NCI-H2171 (cell line): ENCODE measurements at places on chromosomes 2 and 18.
A peak's percentile ranks its signal among the peaks of the same experiment; 100 is the strongest.

DNA sequence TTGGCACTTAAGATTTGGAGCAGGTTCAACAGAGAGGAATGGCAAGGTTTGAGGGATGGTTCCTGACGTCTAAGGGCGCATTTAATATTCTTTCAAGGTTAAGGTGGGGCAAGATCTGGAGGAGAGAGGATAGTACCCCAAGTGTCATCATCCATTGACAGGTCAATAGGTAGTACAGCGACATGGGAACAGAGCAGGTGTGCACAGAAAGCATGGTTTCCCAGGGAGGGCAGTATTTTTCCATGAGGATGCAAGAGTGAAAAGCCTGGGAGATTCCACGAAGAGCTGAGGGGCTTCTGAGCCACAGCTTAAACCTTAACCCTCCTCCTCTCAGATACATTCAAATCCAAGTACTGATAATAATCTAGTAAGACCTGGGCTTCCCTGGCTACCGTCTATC is 9.1 kb downstream of the HES6 start:
- DNase-seq: no peak

- no peak for DNase-seq
These were observed 31.5 kb downstream of the EPB41L5 start for GRCh38 chr2:120044336-120044735.

DNA sequence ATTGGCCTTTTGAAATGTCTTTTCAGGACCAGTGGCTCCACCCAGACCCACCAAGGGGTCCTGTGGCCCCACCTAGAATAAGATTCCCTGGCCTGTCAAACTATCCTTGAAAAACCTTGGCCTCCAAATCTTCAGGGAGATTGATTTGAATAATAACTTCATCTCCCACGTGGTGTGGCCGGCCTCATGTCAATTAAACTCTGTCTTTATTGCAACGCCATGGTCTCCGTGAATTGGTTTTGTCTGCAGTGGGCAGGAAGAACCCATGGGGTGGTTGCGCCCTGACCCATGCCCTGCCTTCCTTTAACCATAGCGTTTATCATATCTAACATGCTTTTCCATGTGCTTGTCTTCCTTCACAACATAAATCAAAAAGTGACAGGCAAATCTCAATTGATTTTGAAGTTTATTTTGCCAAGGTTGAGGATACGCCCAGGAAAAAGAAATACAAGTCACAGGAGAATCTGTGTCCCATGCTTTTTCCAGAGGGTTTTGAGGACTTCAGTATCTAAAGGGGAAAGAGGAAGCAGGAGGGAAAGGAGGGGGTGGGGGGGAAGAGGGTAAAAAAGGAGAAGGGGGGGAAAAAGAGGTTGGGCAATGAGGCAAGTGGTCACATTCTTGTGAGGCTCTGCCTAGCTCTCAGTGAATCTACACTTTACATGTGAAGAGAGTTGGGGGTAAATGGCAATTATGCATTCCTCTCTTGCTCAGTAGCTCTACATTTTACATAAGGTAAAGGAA is 66.5 kb upstream of the CABLES1 start:
- no peak for DNase-seq

DNA sequence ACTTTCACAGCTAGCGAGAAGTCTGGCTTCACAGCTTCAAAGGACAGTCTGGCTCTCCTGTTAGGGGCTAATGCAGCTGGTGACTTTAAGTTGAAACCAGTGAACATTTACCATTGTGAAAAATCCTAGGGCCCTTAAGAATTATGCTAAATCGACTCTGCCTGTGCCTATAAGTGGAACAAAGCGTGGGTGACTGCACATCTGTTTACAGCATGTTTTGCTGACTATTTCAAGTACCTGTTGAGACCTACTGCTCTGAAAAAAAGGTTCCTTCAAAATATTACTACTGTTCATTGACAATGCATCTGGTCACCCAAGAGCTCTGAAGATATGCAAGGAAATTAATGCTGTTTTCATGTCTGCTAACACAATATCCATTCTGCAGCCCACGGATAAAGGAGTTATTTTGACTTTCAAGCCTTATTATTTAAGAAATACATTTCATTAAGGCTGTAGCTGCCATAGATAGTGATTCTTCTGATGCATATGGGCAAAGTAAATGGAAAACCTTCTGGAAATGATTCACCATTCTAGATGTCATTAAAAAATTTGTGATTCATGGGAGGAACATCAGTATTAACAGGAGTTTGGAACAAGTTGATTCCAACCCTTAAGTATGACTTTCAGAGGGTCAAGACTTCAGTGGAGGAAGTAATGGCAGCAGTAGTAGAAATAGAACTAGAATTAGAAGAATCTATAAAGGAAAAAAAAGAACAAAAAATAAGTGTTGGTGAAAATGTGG is 48.9 kb downstream of the POLR1A start:
- no peak for DNase-seq

DNA sequence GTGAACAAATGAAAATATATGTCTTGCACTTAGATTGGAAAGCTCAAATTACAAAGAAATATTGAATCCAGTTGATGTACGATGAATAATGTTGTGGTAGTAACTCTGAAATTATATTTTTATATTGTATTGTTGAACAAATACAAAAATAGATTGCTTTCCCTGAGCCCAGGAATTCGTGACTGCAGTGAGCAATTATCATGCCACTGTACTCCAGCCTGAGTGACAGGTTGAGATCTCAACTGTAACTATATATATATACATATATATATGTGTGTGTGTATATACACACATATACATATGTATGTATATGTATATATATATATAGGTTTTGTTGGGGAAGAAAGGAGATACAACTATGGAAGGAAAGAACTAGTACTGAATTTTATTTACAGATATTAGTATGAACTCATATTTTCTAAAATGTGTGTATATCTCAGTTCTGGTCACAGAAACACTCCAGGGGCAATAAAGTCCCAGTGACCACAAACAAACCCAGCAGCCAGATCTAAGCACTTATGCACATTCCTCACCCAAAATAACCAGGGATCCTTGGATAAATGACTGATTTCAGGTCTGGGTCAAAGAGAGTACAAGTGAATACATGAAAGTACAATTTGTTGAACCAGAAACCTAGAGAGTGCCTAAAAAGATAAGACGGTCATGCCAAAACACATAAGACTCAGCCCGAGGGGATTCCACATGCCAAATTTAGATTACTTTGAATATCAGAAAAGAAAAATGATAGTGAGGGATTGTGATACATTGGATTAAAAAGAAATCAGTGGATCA is 146.3 kb downstream of the TMX3 start:
- DNase-seq: no peak

DNA sequence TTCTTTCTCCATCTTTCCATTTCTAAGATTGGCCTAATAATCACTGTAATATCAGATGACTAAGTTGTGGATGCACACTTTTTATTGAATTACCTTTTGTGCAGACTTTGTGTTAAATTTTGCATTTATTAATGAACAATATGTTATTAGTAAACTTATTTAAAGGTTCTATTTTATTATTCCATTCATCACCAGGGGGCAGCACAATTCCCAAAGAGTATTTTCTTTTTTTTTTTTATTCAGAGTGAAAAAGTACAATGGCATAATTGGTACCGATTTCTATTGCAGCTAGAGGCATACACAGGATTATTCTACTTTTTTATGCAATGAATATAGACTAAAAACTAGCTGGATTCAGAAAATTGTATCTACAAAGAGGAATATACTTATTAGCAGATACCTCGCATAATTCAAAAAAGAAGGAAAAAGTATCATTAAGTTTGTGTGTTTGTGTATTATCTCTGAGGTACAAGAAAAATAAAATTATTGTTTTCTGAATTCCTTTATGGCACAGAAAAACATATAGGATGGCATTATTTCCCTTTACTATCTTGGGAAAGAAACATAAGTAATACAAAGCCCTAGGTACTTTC is 390.6 kb downstream of the ERBB4 start:
- peak; percentile 36 for DNase-seq

DNA sequence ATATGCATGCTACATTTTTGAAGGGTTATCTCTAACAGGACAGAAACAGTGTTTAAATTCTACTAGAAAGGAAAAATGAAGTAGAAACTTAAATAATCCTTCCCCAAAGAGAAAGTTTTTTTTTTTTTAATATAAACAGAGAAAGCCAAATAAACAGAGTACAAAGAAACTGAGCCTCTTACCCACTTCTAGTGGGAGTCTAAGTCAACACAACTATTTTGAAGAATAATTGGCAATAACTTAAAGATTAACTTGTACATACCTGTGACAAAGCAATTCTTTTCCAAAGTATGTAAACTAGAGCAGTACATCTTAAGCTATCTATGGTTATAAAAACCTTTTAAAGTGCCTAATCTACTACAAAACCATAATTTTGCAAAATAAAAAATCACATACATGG is 224.7 kb downstream of the KCNH7 start:
- no peak for DNase-seq

DNA sequence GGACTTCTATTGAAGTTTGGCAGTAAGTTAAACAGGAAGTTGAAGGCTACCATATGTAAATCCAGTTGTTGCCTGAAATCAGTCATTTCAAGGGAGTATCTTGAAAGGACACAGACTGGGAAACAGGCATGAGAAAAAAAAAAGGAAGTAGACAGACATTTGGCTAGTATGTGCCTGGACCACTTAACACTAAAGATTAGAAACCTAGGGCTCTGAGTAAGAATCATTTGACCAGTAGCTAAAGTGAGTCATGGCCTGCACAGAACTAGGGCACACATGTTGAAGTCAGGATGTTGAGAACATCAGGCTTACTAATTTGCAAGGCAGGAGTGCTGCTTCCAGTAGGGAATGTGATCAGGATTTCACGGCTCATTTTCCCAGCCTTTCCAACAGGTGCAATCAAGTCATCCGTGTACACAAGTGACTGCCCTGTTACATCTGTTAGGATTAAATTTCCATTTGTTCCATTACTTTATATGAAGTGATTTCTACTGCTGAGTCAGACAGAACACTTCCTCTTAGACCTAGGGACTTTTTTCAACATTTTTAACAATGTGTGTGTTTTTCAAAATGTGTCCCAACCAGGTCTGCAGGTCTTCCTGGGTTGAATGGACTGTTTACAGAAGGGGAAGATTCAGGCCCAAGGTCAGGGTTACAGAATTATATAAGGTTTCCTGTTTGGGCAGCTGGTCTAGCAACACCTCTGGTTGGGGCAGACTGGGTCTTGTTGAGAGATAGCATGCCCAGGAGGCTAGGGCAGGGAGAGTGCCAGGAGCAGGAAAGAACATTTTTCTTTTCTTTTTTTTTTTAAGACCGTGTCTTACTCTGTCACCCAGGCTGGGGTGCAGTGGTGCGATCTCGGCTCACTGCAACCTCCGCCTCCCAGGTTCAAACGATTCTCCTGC is 145.6 kb downstream of the TGIF1 start:
- peak; percentile 74 for DNase-seq

GRCh38 chr2:8412586-8412985 is 269.3 kb upstream of the ID2 start:
- DNase-seq: no peak

DNA sequence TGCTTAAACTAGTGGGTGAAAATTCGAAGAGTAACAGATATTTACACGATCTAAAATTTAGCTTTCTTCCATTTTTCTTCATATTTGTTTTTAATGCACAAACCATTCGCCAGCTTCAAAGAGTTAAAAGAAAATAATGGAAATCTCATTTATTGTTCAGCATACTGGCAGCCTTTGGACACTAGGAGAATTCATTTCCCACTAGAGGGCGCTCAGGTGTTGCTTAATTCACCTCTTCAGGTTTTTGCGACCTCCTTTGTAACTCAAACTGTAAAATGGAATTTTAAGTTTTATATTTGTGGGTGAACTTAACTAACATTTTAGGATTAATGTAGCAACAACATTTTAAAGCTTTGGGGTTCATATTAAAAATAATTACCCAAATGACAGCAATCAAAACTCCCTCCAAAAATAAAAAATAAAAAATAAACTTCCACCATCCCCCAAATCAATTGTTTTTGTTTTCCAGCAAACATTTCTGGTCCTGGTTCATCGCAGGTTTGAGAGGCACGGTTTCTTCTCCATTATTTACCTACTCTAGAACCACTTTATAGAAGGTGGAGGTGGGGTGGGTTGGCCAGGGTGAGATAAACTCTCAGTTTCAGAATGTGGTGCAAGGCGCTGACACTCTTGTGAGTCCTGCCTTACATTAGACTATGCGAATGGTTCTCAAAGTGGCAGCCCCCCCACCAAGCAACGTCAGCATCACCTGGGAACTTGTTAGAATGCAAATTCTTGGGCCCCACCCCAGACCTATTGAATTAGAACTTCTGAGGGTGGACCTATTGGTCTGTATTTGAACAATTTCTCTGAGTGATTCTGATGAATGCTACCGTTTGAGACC is 24.7 kb upstream of the PNPT1 start:
- DNase-seq: peak; percentile 37

DNA sequence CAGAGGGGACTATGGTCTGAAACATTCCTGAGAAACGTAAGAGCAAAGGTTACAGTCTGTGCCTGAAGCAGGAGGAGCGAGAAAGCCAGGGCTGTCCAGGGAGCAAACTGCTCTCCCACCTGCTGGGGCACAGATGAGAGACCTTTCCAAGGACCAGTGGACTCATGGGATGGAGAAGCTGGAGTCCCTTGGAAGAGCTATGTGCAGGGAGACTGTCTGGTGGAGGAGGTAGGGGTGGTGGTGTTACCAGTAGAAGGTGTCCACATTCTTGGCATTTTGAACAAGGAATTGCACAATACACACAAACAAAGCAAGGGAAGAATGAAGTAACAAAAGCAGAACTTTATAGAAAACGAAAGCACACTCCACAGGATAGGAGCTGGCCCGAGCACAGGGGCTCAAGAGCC is 97.9 kb upstream of the CYRIA start:
- DNase-seq: no peak

- no peak for DNase-seq
These were observed 408.0 kb downstream of the TMEM182 start for GRCh38 chr2:103169861-103170260.

DNA sequence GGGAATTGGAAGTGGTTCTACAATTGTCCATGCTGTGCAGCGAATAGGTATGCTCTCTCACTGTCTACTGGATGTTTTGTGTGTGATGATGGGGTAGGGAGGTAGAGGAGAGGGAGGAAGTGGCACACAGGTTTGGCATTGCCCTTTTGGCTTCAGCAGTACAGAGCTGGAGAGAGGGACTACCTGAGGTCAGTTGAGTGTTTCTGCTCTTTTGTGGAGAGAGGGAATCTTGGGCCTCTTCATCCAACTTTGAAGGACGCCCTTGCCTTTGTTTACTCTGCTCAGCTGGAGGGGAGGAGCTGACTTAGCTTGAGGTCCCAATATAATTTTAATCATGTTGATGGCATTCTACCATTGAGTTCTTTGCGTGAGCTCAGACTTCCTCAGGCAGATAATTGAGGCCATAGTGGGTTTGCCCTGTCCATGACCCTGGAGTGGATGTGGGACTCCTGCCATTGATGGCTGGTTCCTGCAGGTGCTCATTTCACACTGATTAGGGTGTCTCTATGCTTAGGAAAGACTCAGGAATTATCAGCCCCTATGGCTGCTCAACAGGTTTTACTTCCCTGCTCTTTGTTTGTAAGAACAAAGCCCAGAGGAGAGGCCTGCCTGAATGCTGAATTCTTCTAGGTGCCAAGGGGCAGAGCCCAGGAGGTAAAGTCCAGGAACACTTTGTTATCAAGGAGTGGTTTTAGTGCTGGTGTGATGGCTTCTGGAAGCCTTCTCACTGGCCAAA is 7.2 kb downstream of the RPIA start:
- no peak for DNase-seq

GRCh38 chr2:204984518-204984917 is 439.2 kb downstream of the PARD3B start:
- no peak for DNase-seq

GRCh38 chr2:134792186-134792585 is 46.2 kb upstream of the ACMSD start:
- DNase-seq: no peak

GRCh38 chr18:7927119-7927518 is 360.0 kb downstream of the PTPRM start:
- no peak for DNase-seq
